ENCODE measurements at places on chromosomes 7 and 10.
A peak's percentile ranks its signal among the peaks of the same experiment; 100 is the strongest.

- no peak for DNase-seq
These were observed 17.1 kb upstream of the TMEM120A start for GRCh38 chr7:76011442-76011861.

- DNase-seq: no peak
These were observed 19.9 kb downstream of the TCAF1 start for GRCh38 chr7:143882020-143882603.

- no peak for DNase-seq
These were observed 7.4 kb upstream of the PFKFB3 start for GRCh38 chr10:6195376-6195775.

DNA sequence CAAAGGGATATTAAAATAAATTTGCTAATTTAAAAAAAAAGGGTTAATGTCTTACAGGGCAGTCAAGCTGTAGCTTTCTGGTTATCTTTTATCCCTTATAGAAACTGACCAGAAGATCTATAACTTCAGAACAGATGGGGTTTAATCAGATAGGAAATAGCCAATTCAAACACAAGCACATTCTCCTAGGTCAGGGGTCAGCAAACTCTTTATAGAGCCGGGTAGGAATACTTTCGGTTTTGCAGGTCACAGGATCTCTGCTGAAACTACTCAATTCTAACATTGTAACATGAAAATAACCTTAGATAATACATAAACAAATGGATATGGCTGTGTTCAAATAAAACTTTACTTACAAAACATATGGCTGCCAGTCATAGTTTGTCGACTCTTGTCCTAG, 479.8 kb downstream of the ADRA2A start:
- DNase-seq: no peak

- no peak for DNase-seq
These were observed 20.0 kb downstream of the SORCS1 start for GRCh38 chr10:107144490-107144889.

- DNase-seq: no peak
These were observed 290.7 kb downstream of the KLF6 start for GRCh38 chr10:3494131-3494837.

DNA sequence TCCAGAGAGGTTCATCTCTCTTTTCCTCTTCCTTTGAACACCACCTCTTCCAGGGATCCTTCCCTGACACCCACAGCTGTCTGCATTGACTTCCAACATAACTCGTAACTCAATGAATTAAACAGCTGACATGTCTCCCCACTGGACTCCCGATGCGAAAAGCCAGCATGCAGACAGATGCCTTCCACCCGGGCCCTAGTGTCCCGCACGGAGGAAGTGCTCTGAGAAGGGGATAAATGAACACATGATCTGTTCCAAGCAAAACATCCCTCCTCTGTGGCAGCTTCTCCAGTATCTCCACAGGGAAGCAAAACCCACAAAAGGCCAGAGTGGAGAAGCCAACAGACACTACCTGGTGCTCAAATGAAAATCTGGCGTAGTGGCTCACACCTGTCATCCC, 28.3 kb downstream of the OGDHL start:
- no peak for DNase-seq

GRCh38 chr10:95353123-95353522, 62.3 kb upstream of the PDLIM1 start:
- no peak for DNase-seq

- DNase-seq: no peak
These were observed 7.4 kb upstream of the VIM start for GRCh38 chr10:17220652-17221100.

GRCh38 chr10:22988581-22989360, 60.9 kb downstream of the ARMC3 start:
- peak; percentile 60 for DNase-seq

- no peak for DNase-seq
These were observed 554.8 kb downstream of the SORCS1 start for GRCh38 chr10:106609470-106610266.
